ENCODE measurements at places on chromosomes 16 and 17.

- DNase-seq = no peak
Measured at GRCh38 chr16:57887711-57888110, 83.2 kb downstream of the CNGB1 start.

DNA sequence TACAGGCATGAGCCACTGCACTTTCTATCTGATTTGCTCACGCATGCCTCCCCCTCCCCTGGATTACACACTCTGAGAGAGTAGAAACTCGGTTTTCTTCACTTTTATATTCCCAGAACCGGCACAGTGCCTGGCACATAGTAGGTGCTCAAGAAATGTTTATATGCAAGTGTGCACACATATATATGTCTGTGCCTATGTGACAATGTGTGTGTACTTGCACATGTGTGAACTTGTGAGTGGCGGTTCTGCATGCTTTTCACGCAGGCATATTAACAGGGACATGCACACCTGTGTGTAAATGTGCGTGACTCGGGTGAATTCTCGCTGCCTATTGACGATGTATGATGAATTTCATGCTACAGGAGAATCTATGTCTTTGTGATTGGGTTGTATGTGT, 22.1 kb upstream of the IL21R start:
- no peak for DNase-seq

- no peak for DNase-seq
Measured at GRCh38 chr16:1343428-1344242, 8.0 kb downstream of the TSR3 start.

- DNase-seq = no peak
Measured at GRCh38 chr16:230949-231348, 1.7 kb upstream of the LUC7L start.

DNA sequence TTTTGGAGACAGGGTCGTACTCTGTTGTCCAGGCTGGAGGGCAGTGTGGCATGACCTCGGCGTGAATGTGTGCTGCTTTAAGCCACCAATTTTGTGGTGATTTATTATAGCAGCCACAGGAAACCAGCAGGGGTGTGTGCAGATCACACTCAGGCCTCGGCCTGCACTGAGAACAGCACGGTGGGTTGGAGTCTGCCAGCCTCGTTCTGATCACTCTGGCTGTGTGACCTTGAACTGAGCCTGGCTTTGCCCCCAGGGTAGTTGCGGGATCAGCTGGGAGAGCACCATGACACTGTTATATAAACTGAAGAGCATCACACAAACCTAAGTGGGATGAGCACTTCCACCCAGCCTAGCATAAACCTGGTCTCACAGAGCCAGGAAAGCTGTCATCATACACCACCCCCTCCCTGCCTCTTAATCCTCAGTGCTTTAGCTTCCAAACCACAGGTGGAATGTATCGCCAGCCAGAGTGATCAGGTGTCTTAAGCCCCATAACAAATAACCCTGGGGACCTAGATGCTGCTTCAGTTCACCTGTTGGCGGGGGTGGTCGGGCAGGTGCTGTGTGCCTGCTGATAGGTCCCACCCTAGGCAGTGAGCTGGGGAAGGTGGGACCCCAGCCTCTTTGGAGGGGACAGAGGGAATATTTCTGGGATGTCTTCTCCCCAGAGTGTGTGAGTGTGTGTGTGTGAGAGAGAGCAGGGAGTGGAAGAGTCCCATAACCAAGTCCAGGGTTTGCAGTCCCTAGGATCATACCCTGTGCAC, 28.6 kb upstream of the NDRG4 start:
- no peak for DNase-seq

DNA sequence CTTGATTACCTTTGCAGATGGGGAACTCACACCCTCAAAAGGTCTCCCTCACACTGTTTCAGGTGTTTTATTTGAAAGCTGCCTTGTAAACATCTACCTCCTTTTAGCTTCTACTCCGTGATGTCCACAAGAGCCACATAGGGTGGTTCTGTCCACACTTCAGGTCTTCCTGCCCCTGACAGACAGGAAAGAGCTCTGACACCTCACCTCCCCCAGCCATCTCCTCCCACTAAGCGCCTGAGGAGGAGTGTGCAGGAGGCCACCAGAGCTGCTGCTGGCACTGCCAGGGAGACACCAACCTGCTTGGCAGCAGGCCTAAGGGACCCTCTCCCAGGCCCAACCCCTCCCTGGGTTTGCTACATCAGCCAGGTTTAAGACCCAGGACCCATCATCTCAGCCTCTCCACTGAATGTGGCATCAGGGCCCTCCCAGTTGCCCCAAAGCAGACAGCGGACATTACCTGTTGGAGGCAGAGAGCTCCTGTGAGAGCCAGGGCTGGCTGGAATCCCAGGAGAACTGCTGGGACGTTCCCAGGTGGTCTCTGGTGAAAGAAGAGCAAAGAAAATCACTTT, 76.4 kb upstream of the RCVRN start:
- DNase-seq = no peak

GRCh38 chr17:74516561-74517328, 14.5 kb downstream of the CD300LB start:
- DNase-seq = no peak
